ENCODE measurements at places on chromosomes 2 and 18.

- peaks cover 74% of the 10 kb centered on the region for H3K4me1 ChIP-seq
- H3K27ac ChIP-seq, result no peak overlapping the region
- no peak for DNase-seq
- no peak overlapping the region for H3K4me3 ChIP-seq
Observed at GRCh38 chr18:76474824-76475223, 20.2 kb downstream of the ZNF516 start.

DNA sequence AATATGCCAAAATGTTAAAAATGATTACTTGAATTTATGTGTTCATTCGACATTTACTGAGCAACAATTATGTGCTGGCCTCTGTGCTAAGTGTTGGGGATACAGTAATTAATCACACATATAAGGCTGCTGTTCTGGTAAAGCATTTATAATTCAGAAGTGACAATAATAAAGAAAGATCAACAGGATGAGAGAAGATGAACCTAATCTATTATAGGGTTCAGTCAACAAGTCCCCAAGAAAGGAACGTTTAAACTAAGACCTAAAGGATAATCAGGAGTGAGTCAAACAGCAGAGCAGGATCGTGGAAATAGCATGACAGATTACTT lies 60.1 kb upstream of the COX7A2L start:
- H3K4me3 ChIP-seq, result no peak overlapping the region
- H3K36me3 ChIP-seq, result no peaks in the 10 kb centered on the region
- peaks cover 30% of the 10 kb centered on the region for H3K4me1 ChIP-seq
- H3K27me3 ChIP-seq, result peaks cover 3% of the 10 kb centered on the region
- no peak for DNase-seq

GRCh38 chr2:218474527-218474926 lies 55.6 kb downstream of the VIL1 start:
- DNase-seq, result no peak
- no peaks in the 10 kb centered on the region for H3K27me3 ChIP-seq
- H3K4me1 ChIP-seq, result no peaks in the 10 kb centered on the region

GRCh38 chr18:55861266-55861665 lies 273.3 kb upstream of the TCF4 start:
- H3K4me1 ChIP-seq, result peaks cover 20% of the 10 kb centered on the region
- H3K27me3 ChIP-seq, result peaks cover 2% of the 10 kb centered on the region
- H3K36me3 ChIP-seq, result no peaks in the 10 kb centered on the region
- DNase-seq, result no peak
- H3K27ac ChIP-seq, result no peak overlapping the region

- peaks cover 5% of the 10 kb centered on the region for H3K4me1 ChIP-seq
- no peak overlapping the region for H3K4me3 ChIP-seq
- peaks cover 4% of the 10 kb centered on the region for H3K36me3 ChIP-seq
- peaks cover 3% of the 10 kb centered on the region for H3K27me3 ChIP-seq
- no peak for DNase-seq
- H3K27ac ChIP-seq, result no peak overlapping the region
Observed at GRCh38 chr2:26936855-26937254, 33.6 kb upstream of the MAPRE3 start.

- H3K27me3 ChIP-seq, result peaks cover 5% of the 10 kb centered on the region
- no peaks in the 10 kb centered on the region for H3K36me3 ChIP-seq
- H3K4me1 ChIP-seq, result peaks cover 5% of the 10 kb centered on the region
- DNase-seq, result no peak
- no peak overlapping the region for H3K27ac ChIP-seq
Observed at GRCh38 chr2:5442736-5443135, 249.4 kb upstream of the SOX11 start.

GRCh38 chr2:100852999-100853908 lies 33.3 kb downstream of the NPAS2 start:
- DNase-seq, result no peak
- no peaks in the 10 kb centered on the region for H3K36me3 ChIP-seq
- H3K4me3 ChIP-seq, result no peak overlapping the region
- peak overlapping the region; percentile 14 for H3K27ac ChIP-seq
- H3K4me1 ChIP-seq, result peaks cover 20% of the 10 kb centered on the region

DNA sequence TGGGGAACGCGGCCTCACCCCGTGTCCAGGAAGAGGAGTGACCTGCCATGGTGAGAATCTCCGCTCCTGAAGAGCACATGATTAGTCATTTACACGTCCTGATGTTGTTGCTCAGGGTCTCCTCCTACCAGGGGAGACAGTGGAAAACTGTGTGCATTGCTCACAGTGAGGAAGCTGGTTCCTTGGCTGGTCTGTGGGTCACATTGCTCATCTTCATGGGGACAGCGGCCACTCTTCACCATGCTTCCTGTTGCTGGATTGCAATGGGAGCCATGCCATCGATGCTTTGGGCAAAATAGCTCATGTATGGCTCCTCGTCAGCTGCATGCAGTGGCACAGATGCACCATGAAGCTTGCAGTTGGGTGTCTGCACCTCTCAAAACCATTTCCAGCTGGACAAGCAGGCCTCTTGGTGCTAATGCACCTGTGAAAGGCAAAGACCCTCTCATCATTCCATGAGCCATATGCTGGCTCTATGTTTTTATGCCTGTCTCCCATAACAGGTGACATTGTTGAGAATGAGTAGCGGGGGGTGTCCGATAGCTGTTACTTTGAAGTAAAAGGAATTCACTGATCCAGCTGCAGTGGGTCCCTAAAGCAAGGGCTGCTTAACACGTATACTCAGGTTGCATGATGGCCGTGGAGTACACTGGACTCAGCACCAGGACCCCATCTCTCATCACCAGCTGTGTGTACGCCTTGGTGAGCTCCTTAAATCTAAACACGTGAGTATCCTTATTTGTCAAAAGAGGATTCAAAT lies 135.0 kb upstream of the ALKAL2 start:
- no peak for DNase-seq
- H3K36me3 ChIP-seq, result no peaks in the 10 kb centered on the region
- H3K27ac ChIP-seq, result no peak overlapping the region
- H3K4me3 ChIP-seq, result no peak overlapping the region
- H3K4me1 ChIP-seq, result peaks cover 10% of the 10 kb centered on the region

DNA sequence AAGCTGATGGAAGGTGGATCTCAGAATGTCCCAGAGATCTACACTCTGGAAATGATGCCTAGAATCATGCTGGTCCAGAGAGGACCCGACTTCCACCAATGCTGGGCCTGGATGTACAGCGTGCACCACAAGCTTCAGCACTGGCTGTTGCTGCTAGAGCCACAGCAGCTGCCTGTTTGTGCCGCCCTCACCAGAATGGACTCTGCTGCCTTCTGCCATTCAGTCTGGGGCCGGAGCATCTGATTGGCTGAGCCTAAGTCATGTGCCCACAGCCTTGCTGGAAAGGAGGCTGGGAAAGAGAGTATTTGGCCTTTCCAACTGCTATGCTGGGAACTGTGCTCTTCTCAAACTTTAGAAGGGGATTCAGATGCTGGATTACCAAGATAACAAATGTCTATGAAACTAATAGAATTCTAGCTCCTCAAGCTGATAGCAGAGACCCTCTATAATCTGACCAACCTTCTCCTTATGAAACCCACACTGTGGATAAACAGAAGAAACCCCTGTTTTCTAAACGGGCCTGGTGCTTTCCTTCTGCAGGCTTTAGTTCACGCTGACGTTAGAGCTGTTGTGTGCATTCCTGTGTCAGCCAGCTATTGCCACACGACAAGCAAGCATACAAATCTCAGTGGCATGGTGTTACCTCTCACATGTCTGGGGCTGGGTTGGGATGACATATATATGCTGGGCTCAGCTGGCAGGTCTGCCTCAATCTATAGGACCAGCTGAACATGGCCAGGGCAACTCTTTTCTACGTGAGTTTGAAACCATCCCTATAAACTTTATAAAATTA lies 4.1 kb upstream of the LOXHD1 start:
- H3K27ac ChIP-seq, result no peak overlapping the region
- H3K27me3 ChIP-seq, result peaks cover 22% of the 10 kb centered on the region
- H3K4me3 ChIP-seq, result no peak overlapping the region
- DNase-seq, result peak; percentile 21

GRCh38 chr2:205892665-205893259 lies 193.2 kb downstream of the INO80D start:
- DNase-seq, result no peak
- peaks cover 14% of the 10 kb centered on the region for H3K27me3 ChIP-seq
- peaks cover 13% of the 10 kb centered on the region for H3K4me1 ChIP-seq
- H3K4me3 ChIP-seq, result no peak overlapping the region
- H3K27ac ChIP-seq, result no peak overlapping the region

- H3K36me3 ChIP-seq, result no peaks in the 10 kb centered on the region
- H3K4me1 ChIP-seq, result peaks cover 19% of the 10 kb centered on the region
- H3K4me3 ChIP-seq, result no peak overlapping the region
- no peak overlapping the region for H3K27ac ChIP-seq
Observed at GRCh38 chr18:60493066-60493465, 120.5 kb upstream of the MC4R start.

DNA sequence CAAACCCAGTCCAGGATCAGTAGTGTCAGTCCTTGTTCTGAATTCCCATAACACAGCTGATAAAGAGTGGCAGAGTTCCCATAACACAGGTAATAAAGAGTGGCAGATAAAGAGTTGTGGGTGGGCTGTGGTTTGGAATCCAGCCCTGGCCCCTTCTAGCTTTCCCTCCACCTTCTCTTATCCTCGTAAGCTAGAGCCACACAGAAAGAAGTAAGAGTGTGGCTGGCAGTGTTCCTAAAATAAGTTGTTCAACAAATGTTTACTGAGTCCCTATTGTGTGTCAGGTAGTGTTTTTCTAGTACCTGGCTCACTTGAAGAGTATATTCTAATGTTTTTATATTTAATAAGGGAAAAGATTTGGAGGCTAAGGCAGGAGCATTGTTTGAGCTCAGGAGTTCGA lies 65.0 kb upstream of the BCL2L11 start:
- DNase-seq, result no peak
- H3K4me3 ChIP-seq, result no peak overlapping the region
- peaks cover 8% of the 10 kb centered on the region for H3K27me3 ChIP-seq
- peaks cover 39% of the 10 kb centered on the region for H3K4me1 ChIP-seq
- peaks cover 3% of the 10 kb centered on the region for H3K36me3 ChIP-seq

DNA sequence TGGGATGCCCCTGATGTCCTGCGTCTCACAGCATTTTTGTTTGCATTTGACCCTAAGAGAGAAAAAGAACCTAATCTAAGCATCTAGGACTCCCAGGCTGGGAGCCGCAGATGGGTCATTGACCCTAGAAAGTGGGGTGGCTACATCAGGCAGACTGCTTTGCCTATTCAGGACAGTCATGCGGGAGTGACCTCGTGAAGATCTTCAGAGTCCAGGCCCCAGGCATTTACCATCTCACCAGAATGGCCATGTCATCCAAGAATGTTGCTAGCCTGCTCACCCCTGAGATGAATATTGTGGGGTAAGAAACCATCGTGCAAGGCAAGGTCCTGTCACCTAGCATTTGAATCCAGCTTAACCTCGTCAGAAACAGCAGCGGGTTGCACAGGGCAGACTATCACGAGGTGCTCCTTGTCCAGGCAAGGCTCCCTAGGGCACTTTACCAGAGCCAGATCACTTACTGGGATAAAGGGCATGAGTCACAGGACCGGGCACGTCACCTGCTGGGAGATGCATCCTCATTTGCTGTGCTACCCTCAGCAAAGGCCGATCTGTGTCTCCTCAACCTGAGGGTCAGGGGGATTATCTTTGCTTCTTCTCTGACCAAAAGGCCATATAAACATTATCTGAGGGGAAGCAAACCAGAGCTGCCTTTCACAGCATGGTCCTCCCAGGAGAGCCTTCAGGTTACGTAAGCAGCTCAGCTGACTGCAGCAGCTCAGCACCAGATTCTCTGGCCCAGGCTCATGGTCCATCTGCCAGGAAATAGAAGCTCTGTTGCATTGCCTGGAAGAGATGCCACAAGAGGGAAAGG lies 162.3 kb downstream of the ACKR3 start:
- no peak overlapping the region for H3K27ac ChIP-seq
- peaks cover 60% of the 10 kb centered on the region for H3K4me1 ChIP-seq
- peaks cover 13% of the 10 kb centered on the region for H3K27me3 ChIP-seq
- no peak for DNase-seq
- no peaks in the 10 kb centered on the region for H3K36me3 ChIP-seq

- H3K27me3 ChIP-seq, result peaks cover 2% of the 10 kb centered on the region
- DNase-seq, result no peak
- no peak overlapping the region for H3K4me3 ChIP-seq
- no peaks in the 10 kb centered on the region for H3K36me3 ChIP-seq
- no peak overlapping the region for H3K27ac ChIP-seq
- no peaks in the 10 kb centered on the region for H3K4me1 ChIP-seq
Observed at GRCh38 chr2:110173523-110173922, 31.3 kb downstream of the NPHP1 start.

- no peak overlapping the region for H3K4me3 ChIP-seq
- H3K27ac ChIP-seq, result no peak overlapping the region
- no peaks in the 10 kb centered on the region for H3K36me3 ChIP-seq
- no peak for DNase-seq
- H3K4me1 ChIP-seq, result peaks cover 2% of the 10 kb centered on the region
Observed at GRCh38 chr18:56645415-56646016, 5.6 kb upstream of the WDR7 start.

DNA sequence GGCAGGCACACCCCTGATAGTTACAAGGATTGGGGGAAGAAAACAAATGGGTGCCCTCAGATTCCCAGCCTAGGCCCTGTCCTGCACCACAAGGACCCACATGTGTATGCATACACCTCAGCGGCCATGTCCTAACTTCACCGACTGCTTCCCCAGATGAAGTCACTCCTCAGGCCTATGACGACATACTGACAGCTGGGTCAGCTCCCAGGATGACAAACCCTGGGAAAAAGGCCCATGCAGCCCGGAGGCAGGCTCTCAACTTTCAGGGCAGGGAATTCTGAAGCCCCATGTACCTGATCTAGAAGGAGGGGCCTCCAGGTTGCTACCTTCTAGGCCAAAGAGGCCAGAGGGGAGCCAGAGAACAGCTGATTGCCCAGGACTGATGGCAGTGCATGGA lies 11.0 kb upstream of the PLEKHM3 start:
- no peak for DNase-seq
- H3K4me3 ChIP-seq, result no peak overlapping the region
- no peaks in the 10 kb centered on the region for H3K36me3 ChIP-seq
- H3K27ac ChIP-seq, result no peak overlapping the region
- peaks cover 18% of the 10 kb centered on the region for H3K27me3 ChIP-seq

DNA sequence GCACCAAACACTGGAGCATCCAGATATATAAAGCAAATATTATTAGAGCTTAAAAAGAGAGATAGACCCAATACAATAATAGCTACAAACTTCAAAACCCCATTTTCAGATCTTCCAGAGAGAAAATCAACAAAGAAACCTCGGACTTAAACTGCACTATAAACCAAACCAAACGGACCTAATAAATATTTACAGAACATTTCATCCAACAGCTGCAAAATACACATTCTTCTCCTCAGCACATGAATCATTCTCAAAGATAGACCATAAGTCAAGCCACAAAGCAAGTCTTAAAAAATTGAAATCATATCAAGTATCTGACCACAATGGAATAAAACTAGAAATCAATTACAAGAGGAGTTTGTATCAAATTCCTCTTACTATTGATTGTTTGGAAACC lies 140.2 kb upstream of the OTOS start:
- H3K27ac ChIP-seq, result no peak overlapping the region
- no peak for DNase-seq
- H3K36me3 ChIP-seq, result no peaks in the 10 kb centered on the region
- no peaks in the 10 kb centered on the region for H3K4me1 ChIP-seq
- peaks cover 45% of the 10 kb centered on the region for H3K27me3 ChIP-seq

All from nephron progenitor cell (in vitro differentiated cells).